Ovary (tissue), 10 donors: ENCODE measurements at places on chromosomes 11 and 22. TPM values are rescaled to one million over a fixed set of nuclear protein-coding genes. Genes with fewer than 3 reads are reported as not detected.

DNA sequence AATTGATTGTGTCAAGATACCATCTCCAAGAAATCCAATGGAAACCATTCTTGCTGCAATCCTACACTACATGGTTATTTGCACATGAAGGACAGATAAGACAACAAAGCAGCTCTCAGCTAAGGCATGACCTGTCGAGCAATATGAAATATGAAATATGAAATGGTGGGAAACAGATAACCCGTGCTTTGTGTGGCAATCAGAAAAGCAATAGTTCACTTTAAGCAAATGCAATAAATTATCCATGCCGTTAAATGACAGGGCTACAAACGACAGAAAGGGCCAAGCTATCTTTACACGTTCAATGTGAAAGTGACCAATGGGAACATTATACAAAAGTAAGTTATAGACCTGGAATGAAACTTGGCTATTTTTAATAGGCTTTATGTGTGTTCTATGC lies 35.2 kb downstream of the KMT5B start:
- H3K4me3 ChIP-seq: no peak overlapping the region
- no peaks in the 10 kb centered on the region for H3K27me3 ChIP-seq
- no peak overlapping the region for H3K27ac ChIP-seq
- H3K36me3 ChIP-seq: no peaks in the 10 kb centered on the region

DNA sequence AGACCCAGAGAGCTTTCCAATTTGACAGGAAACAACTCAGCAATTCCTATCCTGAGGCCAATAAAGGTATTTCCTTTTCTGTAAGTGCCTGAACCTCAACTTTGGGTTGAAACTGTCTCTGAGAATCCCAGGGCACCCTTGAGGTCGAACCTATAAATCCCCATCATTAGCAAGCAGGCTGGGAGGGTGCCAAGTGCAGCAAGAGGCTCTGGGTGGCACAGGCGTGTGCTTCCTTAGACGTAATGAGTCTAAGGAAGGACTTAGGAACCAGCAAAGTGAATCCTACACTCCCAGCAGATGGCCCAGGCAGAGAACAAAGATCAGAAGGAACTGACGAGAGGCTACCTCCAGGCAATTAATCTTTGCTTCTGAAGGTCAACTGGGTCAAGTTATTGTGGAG lies 234.3 kb upstream of the NARS2 start:
- H3K27ac ChIP-seq: peak overlapping the region; percentile 40
- peaks cover 16% of the 10 kb centered on the region for H3K4me1 ChIP-seq
- no peak for DNase-seq
- no peak overlapping the region for H3K4me3 ChIP-seq
- H3K36me3 ChIP-seq: no peaks in the 10 kb centered on the region

LRRC32 gene
- polyA plus RNA-seq: 39.9 TPM

HNRNPUL2 gene
- polyA plus RNA-seq: 38.0 TPM

DNA sequence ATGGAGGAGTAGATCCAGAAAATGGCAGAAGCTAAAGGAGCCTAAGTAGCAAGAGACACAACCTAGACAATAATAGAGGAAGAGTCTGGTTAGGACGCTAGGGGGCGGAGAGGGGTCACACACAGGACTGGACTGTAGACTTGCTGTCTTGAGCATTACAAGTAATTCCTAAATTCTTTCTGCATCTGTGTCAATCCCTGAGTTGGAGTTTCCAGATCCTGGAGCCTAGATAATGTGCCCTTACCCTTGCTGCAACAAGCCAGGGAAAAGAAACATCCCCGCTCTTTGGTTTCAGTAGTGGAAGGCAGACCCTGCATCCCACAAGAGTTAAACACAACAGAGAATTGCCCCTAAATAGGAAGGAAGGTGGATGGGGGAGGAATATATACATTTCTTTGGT lies 14.9 kb upstream of the CCDC73 start:
- no peaks in the 10 kb centered on the region for H3K4me1 ChIP-seq
- no peak overlapping the region for H3K27ac ChIP-seq
- H3K27me3 ChIP-seq: no peaks in the 10 kb centered on the region
- peak; percentile 37 for DNase-seq

DNA sequence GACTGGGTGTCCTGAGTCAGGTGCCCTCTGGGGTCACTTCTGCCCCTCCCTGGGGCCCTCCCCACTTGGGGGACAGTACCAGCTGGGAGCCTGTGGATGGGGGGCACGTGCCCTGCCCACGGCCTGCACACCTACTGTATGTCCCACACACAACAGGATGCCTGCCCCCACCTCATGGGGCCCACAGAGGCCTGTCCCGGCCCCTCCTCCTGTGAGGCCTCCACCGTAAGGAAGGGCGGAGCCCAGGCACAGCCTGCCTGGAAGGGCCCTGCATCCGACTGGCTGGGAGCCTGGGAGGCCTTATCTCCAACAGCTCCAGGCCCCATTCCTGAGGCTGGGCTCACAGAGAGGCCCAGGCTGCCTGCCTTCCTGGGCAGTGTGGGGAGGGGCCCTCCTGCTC lies 47.8 kb downstream of the BRSK2 start:
- no peak overlapping the region for H3K27ac ChIP-seq
- DNase-seq: peak; percentile 78
- H3K4me3 ChIP-seq: no peak overlapping the region
- H3K36me3 ChIP-seq: no peaks in the 10 kb centered on the region
- peaks cover 5% of the 10 kb centered on the region for H3K4me1 ChIP-seq
- no peaks in the 10 kb centered on the region for H3K27me3 ChIP-seq

MFRP gene
- not detected for polyA plus RNA-seq

GRCh38 chr11:125935618-125936199 lies 10.1 kb upstream of the VSIG10L2 start:
- H3K4me1 ChIP-seq: peaks cover 3% of the 10 kb centered on the region
- no peaks in the 10 kb centered on the region for H3K27me3 ChIP-seq
- peak; percentile 47 for DNase-seq
- H3K36me3 ChIP-seq: no peaks in the 10 kb centered on the region

GRCh38 chr11:26231252-26231661 lies 100.7 kb upstream of the ANO3 start:
- no peaks in the 10 kb centered on the region for H3K27me3 ChIP-seq
- H3K4me1 ChIP-seq: no peaks in the 10 kb centered on the region

DNA sequence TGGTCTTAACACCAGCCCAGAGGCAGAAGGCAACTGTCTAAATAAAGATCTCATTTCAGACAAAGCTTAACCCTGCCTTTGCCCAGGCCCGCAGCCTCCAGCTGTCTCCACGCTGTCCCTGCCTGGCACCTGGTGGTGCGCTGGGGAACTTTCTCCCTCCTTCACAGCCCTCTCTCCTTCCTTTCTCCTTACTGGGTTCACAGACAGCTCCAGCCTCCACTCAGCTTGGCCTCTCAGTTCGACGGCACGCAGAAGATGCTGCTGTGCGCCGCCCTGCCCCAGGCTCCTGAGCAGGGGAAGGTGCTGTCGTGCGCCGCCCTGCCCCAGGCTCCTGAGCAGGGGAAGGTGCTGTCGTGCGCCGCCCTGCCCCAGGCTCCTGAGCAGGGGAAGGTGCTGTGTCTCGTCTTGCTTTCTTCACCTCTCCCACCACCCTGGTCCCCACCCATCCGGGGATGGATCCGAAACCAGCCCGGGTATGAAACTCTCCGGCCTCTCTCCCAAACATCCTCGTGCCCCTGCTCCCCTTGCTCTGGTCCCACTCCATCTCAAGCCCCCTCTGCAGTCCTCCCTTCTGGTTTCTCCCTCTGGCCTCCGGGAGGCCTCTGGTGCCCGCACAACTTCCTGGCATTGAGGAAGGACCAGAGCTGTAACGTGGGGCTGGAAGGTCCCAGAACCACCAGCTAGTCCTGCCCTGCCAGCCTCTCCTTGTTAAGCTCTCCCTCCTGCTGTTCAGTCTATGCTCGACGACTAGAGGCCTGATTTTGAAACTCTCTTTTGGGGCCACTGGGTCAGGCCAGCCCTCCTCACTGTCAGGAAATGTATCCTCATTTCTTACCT lies 22.9 kb upstream of the JAM3 start:
- no peak for DNase-seq
- H3K36me3 ChIP-seq: no peaks in the 10 kb centered on the region
- no peak overlapping the region for H3K4me3 ChIP-seq
- H3K4me1 ChIP-seq: peaks cover 9% of the 10 kb centered on the region
- no peak overlapping the region for H3K27ac ChIP-seq
- no peaks in the 10 kb centered on the region for H3K27me3 ChIP-seq
